Stimulated activated CD4-positive, alpha-beta T cell treated with anti-CD3 and anti-CD28 coated beads, Interleukin-15, amount 100 ng/mL, for 1 hour (primary cell): ENCODE measurements at places on chromosomes 2 and 18.

- DNase-seq, result no peak
Measured at GRCh38 chr2:217804791-217805667, 197.8 kb downstream of the TNS1 start.

GRCh38 chr2:222504719-222505118 is 80.4 kb downstream of the SGPP2 start:
- DNase-seq, result no peak

DNA sequence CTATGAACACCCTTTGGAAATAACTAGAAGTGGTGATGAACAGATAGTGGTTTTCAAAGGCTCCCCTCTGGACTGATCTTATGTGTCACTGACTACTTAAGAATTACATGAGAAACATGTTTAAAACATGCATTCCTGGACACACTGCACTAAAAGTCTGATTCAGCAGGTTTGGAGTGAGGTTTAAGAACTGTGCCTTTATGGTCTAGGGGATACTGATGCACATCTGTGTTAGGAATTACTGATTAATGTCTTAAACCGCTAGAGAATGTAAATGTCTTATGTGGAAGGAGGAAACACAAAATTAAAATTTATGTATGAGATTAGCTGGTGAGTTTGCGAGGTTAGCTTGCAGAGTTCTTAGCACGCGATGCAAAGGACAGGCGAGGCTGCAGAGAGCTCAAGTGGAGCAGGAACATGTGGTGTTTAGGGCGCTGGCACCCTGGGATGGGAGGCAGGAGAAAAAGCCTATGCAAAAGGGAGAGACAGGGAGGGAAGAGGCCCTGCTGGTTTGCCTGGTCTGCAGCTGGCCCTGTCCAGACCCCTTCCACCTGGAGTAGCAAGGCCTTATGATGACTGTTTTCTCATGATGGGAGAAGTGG is 11.7 kb downstream of the SH3YL1 start:
- DNase-seq, result no peak

GRCh38 chr18:14978962-14979535 is 231.1 kb downstream of the ANKRD30B start:
- DNase-seq, result no peak

DNA sequence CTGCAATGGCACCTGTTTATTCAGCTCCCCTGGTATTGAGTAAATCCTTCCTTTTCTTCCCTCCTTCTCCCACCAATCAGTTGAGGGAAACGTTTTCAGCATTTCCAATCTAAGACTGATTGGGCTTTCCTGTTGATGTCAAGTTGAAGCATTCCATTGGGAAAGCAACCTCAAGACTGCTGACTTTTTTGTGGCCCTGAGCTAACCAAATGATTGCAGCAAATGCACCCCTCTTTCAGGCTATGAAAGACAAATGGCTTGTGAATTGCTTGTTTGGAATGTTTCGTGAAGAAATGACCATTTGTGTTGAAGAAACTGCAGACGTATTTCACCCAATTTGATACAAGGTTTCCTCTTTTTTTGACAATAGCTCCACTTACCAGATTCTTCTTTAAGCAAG is 303.5 kb downstream of the EPHA4 start:
- DNase-seq, result no peak

DNA sequence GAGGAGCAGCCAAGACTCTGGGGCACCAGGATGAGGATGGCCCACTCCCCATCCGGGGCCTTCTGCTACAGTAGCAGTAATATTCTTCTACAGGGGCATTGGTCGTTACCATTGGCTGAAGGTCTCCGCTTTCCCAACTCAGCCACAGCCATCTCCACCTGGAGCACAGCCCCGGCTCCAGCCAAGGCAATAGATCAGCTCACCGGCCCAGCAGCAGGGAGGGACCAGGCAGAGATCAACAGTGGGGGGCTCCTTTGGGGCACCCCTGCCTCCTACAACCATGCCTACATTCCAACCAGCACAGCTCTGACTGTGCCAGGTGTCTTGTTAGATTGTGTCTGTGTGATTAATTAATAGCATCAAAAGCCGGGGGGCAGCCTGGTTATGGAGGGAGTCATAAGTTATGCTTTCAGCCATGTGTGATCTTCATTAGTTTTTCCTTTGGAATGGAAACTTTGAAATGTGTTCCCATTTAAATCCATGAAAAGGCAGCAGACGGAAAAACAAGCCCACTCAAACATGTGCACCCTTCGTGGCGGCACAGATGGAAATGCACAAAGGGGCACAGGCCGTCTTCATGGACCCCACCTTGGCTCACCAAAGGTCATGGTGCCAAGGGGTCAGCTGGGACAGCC is 68.6 kb upstream of the BZW1 start:
- DNase-seq, result no peak
